ENCODE measurements at places on chromosomes 5 and 9. TPM values are rescaled to one million over a fixed set of nuclear protein-coding genes. Genes with fewer than 3 reads are reported as not detected.

FOXD4L4 gene
- total RNA-seq = under 0.01 TPM

GRCh38 chr9:130948266-130948665, 9.2 kb upstream of the FIBCD1 start:
- DNase-seq = peak; percentile 53

GRCh38 chr5:177189965-177190364, 56.4 kb downstream of the NSD1 start:
- no peak for DNase-seq

LRRTM2 gene
- 0.88 TPM for total RNA-seq

DNA sequence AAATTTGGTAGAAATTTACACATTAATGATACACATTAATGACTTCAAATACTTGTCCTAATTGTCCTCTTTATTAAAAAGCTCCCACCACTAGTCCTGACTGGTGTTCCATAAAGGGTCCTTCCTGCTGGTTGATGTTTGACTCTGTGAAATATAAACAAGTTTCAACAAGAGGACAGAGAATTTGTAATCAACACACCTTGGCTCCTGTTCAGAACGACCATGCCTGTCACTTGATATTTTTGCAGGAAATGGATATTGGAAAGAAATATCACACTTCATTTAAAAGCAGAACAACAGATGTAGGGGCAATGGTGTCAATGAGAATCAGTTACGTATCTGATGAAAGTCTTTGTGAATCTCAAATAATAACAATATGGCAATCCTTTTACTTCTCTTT, 211.7 kb downstream of the ENC1 start:
- no peak for DNase-seq

GRCh38 chr5:139342423-139342723, 719 bp downstream of the PAIP2 start:
- DNase-seq = peak; percentile 50

DNA sequence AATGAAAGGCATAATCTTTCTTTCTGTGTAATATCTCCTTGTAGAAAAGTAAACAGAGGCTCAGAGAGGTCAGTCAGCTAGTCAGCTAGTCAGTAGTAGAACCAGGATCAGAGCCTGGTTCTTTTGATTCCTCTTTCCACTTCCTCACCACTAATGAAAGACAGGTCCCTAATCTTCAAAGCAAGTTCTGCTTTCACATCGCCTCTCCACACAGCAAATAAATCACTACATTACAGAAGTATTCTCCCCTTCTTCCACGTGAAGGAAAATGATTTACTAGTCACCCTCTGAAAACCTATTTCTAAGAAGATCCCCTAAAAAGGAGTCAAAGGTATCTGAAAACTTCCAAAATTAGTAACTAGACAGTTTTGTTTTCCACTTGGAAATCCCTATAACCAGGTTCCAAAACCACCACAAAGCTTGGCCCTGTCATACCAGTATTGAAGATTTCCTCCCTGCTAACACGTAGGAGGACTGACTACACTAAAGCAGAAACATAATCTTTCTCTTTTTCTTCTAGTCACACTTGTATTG, 140.5 kb upstream of the TARS1 start:
- DNase-seq = no peak

ANKRD18A gene
- total RNA-seq = not detected

PIP5K1B gene
- not detected for total RNA-seq

- peak; percentile 91 for DNase-seq
Observed at GRCh38 chr5:170451747-170452365, 52.0 kb upstream of the KCNIP1 start.

GRCh38 chr5:59034498-59035186, 451.8 kb downstream of the RAB3C start:
- DNase-seq = peak; percentile 73

DNA sequence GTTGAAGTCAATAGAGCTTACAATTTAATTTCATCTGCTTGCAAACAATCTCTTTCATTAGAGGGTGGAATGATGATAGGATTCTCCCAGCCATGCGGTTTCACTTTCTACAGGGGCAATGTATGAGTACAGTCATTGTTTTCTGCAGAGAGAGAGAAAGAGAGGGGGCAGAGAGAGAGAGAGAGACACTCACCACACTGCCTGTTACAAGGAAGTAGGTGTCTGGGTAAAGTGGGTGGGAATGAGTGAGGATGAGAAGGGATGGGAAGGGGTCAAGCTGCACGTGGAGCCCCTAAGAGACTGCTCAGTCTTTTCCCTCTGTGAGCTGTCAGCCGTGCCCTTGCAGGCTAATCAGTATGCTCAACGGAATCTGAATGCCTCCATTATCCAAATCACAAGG, 454.3 kb downstream of the KDM4C start:
- DNase-seq = no peak

DNA sequence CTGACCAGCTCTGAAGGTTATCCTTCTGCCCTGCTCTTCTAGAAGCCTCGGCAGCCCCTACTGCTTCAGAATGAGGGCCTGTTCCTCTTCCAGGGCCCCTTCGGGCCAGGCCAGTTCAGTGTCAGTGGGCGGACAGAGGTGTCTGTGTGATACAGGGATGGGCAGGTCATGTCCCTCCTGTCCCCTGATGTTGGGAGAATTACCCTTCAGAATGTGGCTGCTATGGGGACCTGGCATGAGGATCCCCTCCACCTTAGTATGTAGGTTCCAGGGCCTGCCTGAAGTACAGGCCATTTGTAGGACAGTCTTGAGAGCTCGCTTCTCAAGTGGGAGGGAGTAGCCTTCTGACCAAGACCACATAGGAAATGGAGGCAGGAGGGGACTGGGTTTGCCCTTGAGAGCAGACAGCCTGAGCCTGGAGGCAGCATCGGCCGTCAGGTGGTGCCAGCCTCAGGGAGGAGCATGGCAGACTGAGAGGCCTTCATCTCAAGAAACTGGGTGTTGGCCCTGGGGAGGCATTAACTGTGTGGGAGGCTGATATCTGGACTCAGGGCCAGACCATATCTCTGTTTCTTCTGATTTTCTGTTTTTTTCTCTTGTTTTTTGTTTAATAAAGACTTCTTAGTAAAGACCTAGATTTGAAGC, 32.0 kb downstream of the ANGPTL2 start:
- DNase-seq = no peak

- DNase-seq = no peak
Observed at GRCh38 chr5:147887026-147887627, 8.6 kb downstream of the SCGB3A2 start.

DNA sequence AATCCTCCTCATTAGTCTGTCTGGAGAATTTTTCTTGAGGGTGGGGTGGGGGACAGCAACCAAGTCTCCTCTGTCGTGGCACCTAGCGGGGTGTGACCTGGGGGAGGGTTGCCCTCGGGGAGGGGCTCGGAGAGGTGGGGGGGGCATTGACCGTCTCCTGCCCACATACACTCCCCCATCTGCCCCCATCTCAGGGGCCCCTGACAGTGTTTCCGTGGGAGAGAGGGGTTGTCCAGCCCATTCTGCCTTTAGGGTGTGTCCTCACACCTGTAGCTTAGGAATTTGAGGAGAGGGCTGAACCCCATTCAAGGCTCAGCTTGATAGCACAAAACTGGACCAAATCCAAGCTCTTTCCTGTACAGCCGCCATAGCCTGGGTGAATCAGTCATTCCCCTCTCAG, 5.9 kb upstream of the CXXC5 start:
- no peak for DNase-seq

ALDOB gene
- total RNA-seq = not detected

DNA sequence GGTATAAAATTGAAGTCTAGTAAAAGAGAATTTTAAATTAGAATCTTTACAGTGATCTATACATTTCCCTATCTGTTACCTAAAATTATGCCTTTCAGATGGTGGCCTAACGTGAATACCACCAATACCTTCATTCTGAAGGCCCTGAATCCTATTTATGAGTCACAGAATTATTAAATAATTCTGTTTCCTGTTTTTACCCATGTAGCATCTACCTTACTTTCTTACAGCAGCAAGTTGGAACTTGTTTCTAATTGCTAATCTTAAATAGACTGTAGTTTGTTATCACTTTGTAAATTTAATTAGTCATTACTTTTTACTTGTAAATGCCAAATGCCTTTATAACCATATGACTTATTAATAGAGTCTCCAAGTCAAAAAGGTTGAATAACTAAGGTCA, 135.0 kb downstream of the PDE4D start:
- DNase-seq = no peak

NIPAL4 gene
- not detected for total RNA-seq

DNA sequence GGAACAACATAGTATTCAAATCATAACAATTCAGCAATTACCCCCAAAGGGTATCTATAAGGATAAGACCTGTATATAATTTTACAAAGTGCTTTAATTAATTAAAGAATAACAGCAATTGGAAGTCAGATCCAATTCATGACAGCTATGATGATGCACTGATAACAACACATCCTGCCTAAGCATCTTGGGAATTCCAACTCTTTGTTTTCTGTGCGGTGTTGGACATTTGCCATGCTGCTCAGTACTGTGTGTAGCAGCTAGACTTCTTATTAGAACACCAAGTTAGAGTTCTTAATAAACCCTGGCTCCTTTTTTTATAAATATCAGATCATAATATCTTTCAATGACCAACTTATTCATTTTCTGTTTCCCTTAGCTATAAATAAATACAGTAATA, 209.0 kb downstream of the SEC61B start:
- DNase-seq = peak; percentile 56

DNA sequence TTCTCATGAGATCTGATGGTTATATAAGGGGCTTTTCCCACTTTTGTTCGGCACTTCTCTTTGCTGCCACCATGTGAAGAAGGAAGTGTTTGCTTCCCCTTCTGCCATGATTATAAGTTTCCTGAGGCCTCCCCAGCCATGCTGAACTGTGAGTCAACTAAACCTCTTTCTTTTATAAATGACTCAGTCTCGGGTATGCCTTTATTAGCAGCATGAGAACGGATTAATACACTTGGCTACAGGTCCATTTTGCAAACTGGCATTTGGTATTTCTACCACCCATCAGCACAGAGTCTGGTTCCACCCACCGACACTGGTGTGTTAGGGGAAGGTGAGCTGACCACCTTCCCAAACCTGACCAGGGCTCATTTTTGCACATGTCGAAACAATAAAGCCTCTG, 47.9 kb upstream of the RARS1 start:
- DNase-seq = no peak

TAS2R1 gene
- total RNA-seq = not detected

GRCh38 chr5:12323637-12324229, 419.5 kb upstream of the CTNND2 start:
- DNase-seq = no peak

TMEM8B gene
- 2.1 TPM for total RNA-seq

DNA sequence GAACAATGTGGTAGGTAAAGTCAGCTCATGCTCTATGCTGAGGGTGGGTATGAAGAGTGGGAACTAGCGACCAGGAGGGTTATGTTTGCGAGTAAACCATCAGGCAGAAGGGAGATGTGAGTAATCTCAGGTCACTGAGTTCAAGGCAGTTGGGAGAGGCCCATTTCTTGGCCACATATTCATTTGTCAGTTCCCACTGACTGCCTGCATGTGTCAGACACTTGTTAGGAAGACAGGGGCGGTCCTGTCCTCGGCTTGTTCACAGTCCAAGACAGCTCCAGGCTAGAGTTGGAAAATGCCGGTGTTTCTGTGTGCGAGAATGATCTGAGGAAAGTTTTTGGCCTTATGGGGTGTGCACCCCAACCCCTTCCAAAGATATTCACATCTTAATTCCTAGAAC, 48.6 kb upstream of the GDNF start:
- DNase-seq = no peak

DNA sequence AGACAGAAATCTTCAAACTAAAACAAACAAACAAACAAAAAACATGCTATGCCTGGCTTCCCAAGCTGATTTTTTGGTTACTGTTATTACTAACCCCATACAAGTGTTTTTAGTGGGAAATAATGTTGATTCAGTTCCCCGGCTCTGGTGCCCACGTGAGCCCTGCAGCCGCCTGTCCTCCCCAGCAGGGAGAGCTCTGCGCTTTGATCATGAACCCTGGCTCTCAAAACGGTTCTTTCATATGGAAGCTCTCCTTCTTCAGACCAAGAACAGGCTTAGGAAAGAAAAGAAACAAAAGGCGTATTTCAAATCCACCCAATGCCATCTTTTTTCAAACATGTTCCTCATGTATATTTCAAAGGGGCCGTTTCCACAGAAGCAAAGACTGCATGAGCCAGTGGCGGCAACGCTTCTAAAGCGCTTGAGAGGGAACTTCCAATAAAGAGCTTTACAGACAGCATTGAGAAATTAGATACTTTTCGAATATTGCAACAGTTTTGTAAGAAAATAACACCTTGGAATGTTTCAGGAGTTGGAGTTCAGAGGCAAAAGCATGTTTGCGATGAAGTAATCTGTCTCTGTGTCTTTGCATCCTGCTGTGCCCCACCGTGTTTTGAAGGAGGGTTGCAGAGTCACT, 74.8 kb downstream of the ICE1 start:
- DNase-seq = peak; percentile 94

DNA sequence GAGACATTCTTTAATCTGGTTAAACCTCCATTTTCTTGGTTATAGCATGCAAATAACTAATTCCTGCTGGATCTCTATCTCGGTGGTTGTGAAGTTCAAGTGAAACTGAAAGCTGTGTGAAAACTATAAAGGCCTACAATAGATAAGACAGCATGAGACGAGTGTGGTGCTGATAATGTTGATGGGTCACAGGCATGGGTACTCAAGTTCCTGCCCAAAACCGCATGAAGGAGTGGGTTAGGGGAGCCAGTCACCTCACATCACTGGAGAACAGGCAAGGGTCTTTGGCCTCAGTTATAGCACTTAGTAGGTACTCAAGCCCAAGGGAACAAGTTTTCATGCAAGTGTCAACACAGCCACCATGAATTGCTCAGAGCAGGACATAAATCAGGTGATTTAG, 16.7 kb downstream of the HMHB1 start:
- DNase-seq = no peak

TRIM14 gene
- 1.1 TPM for total RNA-seq

- no peak for DNase-seq
Observed at GRCh38 chr5:159003045-159004030, 96.4 kb downstream of the EBF1 start.

GRCh38 chr5:74392711-74393351, 247.7 kb downstream of the ENC1 start:
- DNase-seq = no peak

MLLT3 gene
- 13.8 TPM for total RNA-seq

TYRP1 gene
- 0.36 TPM for total RNA-seq

GRCh38 chr9:18068900-18069299, 405.1 kb upstream of the ADAMTSL1 start:
- DNase-seq = no peak

- no peak for DNase-seq
Observed at GRCh38 chr5:82728926-82729702, 348.1 kb downstream of the TMEM167A start.

SLC36A2 gene
- not detected for total RNA-seq

Data from osteoblast (primary cell).